IPS DF 6.9 (cell line): ENCODE measurements at places on chromosomes 12 and 14.

DNA sequence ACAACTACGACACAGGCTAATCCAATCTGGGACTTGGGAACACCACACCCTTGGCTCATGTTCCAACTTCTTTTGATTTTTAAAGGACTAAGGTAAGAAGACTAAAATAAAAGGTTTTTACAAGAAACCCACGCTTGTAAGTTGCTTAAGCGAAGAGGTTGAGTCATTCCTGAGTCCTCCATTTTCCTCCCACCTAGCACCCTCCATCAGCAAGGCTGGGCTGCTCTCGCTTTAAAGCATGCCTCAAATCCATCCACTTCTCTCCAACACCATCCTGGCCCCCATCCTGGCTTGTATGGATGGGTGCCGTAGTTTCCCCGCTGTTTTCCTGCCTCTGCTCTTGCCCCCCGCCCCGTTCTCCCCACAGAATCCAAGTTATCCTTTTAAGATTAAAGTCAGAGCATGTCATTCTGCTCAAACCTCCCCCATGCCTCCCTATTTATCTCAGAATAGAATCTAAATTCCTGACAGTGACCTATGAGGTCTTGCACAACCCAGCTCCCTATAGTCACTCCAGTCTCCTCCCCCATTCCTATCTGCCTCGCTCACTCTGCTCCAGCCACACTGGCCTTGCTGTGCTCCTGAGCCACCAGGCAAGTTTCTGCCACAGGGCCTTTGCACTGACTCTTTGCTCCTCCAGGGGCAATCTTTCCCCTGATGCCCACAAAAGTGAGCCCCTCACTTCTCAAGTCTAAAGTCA, 34.5 kb downstream of the SCARB1 start:
- DNase-seq = no peak

- no peak for DNase-seq
Measured at GRCh38 chr12:39682689-39683477, 63.3 kb upstream of the ABCD2 start.

DNA sequence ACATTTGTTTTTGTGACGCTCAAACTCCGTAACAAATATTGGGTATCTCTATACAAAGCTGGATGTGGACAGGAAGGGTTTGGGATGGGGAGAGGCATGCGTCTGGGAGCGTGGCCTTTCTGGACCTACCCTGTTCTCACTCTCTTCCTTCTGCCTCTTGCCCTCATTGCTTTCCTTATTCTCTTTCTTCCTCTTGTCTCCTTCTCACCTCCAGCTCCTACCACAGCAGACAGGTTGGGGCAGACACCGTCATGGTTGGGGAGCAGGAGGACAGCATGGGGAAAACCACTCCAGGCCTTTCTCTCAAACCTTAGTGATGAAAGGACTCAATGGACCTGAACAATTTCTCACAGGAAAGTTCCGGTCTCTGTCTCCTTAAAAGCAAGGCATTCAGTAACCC, 465.3 kb downstream of the RAD51B start:
- DNase-seq = no peak

DNA sequence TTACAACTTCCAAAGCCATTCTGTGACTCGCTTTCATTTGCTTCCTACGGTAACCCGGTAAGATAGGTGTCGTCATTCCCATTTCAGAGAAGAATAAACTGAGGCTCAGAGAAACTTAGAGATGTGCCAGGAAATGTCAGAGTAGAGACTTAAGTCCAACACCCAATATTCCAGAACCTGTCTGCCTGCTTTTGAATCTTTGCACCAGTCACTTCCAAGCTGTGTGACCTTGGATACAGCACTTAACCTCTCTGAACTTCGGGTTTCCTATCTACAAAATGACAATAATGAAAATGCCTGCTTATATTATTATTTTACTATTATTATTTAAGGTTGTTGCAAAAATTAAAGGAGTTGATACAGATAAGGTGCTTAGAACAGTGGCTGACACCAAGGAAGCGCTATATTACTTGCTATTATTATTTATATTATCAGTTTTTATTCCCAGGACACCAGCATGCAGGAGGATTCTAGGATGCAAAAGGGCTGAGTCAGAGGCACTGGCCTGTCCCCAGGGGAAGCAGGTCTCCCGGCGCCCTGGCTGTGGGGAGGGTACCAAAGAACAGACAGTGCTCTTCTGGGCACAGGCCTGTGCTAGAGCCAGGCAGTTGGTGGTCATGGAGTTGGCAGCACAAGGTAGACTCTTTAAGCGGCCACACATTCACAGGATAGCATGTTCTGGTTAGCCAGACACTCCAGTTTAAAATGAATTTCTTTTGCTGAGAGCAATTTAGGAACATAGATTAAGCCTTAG, 5.4 kb downstream of the HSPB8 start:
- DNase-seq = no peak

GRCh38 chr12:111149299-111149698, 219.6 kb downstream of the PHETA1 start:
- DNase-seq = no peak

GRCh38 chr12:22286569-22286968, 47.9 kb downstream of the ST8SIA1 start:
- no peak for DNase-seq

DNA sequence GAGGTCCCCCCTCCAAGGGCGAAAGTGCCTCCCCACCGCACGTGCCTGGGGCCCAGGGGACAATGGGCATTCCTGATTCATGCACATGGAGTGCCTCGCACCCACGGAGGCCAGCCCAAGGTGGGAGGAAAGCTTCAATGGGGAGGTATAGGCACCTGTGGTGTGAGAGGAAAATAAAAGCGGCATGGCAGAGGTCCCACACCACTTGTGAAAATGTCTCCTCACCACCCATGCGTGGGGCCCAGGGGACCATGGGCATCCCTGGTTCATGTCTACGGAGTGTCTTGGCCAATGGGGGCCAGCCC, 384.7 kb downstream of the ALG10 start:
- DNase-seq = no peak

- DNase-seq = no peak
Measured at GRCh38 chr12:47823422-47824086, 3.9 kb upstream of the HDAC7 start.

GRCh38 chr12:116346741-116347140, 69.2 kb upstream of the MED13L start:
- no peak for DNase-seq

- DNase-seq = no peak
Measured at GRCh38 chr14:86012461-86012860, 482.5 kb downstream of the FLRT2 start.

GRCh38 chr14:91405241-91405721, 12.3 kb downstream of the CCDC88C start:
- no peak for DNase-seq

GRCh38 chr12:82746668-82747067, 60.0 kb downstream of the TMTC2 start:
- DNase-seq = no peak

- DNase-seq = no peak
Measured at GRCh38 chr12:85504624-85505023, 224.6 kb downstream of the ALX1 start.

DNA sequence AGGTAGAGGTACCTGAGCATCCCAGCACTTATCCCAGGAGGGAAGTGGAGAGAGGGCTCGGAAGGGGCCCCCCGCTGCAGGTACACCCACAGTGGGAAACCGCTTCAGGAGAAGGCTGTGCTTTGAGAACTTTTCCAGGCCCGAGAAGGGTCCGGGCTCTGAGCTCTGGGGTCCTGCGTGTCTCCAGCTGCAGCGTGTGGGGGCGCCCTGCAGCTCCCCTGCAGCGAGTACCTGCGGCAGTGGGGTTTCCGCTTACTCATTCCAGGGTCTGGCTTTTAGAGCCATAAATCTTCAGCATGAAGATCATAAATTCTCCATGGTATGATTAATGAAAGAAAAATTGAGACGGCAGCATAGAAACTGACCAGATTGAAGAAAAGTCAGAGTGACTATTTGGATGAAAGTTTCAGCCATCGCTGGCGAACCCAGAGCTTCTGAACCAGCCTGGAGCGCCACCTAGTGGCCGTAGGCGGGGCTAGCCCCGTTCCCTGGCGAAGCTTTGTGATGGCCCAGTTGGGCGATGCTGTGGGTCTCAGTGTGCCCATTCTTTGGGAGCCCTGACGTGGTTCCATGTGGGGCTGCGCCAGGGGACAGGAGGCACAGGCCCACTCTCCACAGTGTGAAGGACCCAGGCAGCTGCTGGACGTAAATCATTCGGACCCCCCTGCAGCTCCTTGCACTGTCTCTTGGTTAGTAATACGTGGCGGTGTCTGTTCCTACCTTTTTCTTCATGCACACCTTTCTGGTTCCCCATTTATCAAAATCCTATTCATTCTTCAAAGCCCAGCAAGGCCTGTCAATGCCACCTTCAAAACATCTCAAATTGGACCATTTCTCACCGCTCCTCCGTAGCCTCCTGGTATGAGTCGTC, 198.2 kb downstream of the TSPAN9 start:
- DNase-seq = peak; percentile 50

GRCh38 chr14:71966528-71966927, 34.3 kb downstream of the RGS6 start:
- no peak for DNase-seq
